ENCODE measurements at places on chromosomes 11 and 22. TPM values are rescaled to one million over a fixed set of nuclear protein-coding genes. Genes with fewer than 3 reads are reported as not detected.

DNA sequence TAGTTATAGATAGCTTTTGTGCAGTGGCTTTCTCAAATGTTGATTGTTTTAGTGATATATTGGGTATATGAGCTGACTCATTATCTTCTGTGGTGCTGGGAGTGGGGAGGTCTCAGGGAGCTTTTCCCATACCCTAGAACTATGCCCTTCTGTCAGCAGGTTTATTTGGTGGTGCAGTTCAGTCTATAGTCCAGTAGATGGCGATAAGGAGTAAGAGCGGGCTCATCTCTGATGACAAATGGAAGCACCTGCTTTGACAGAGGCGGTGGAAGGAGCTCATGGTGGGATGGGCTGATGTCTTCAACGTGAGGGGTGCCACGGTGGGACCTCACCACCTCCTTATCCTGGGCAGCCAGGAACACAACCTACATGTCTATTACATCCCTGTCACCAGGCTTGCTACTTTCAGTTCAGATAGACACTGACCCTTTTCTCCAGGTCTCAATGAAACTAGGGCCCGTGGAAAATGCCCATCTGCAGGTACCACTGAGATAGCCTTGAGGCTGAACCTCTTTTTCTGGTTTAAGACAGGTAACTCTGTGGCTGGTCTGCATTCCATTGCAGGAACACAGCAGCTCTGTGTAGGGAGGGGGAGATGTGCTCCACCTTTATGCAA is 13.0 kb upstream of the OR6A2 start:
- DNase-seq = peak; percentile 36

DNA sequence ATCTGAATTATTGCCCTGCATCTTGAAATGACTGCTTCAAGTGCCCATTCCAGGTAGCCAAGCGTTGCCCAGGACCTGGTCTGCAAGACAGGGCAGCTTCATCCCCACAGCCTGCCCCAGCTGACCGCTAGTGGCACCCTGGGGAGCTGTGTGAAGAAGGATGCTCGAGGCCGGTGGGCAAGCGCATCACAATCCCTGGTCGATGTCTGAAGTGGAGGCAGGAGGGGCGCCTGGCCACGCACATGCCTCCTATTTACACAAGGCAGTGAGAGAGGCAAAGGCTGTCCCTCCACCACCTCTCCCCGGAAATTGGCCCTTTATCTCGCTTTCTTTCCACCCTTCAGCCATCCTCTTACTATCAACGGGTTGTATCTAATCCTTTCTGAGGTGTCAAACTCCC is 28.1 kb upstream of the PHF21A start:
- no peak for DNase-seq

DNA sequence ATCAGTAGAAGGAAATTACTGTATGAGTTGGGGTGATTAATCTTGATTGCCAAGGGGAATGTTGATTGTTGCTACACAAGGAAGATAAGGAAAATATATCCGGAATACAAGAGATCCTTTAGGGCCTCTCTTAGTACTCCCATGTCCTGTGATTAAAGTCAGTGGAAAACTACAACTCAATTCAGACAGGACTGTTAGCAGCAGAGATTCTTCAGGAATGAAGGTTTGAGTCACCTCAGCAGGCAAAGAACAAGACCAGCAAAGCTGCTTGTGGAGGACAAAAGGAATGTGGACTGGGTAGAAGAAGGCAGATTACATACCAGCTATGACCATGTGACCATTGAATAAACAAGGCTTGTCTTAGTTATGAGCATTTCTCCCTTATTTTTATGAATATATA is 478.2 kb downstream of the BUD13 start:
- DNase-seq = no peak

DNA sequence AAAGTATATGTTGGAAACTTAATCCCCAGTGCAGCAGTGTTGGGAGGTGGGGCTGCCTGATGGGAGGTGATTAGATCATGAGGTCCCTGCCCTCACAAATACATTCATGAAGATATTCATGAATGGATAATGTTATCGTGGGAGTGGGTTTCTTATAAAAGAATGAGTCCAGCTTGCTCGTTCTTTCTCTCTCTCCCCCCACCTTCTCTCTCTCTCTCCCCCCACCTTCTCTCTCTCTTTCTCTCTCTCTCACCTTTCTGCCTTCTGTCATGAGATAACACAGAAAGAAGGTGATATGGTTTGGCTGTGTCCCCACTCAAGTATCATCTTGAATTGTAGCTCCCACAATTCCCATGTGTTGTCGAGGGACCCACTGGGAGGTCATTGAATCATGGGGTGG is 66.7 kb upstream of the NUP50 start:
- DNase-seq = no peak

GRCh38 chr22:38424525-38425080 is 30.4 kb downstream of the KCNJ4 start:
- no peak for DNase-seq

DNA sequence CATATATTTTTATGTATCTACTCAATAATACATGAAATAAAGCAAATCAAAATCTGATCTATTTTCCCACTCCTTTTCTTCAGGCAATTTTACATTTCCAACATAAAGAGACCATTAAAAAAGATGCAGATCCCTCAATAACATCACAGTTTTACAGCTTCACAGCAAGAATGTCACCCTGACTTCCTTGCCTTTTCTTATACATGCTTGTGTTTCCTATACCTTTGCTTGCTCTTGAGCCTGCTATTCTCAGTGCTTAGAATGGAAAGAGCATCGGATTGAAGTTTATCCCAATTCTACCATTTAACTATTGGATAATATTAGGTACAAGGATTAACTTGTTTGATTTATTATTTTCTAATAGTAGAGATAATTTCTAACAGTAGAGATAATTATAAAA is 176.7 kb downstream of the CNTN5 start:
- no peak for DNase-seq

- DNase-seq = peak; percentile 67
Measured at GRCh38 chr11:44943118-44943517, 7.6 kb downstream of the TP53I11 start.

DNA sequence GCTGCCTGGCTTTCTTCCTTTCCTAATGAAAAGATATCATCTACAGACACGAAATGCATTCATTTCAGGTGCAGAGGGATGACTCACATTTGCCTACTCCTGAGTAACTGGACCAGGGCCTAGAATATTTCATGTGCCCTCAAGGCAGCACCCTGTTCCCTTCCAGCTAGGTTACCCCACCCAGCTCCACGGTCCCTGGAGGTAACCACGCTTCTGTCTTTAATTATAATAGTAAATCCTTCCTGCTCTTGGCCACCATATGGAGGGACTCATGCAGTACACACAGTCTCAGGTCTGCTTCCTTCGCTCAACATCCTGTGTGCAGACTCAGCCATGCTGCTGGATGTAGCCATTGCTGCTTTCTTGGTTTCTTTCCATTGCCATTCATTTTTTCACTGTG is 22.3 kb downstream of the DHCR7 start:
- no peak for DNase-seq

- DNase-seq = no peak
Measured at GRCh38 chr11:92978271-92979111, 9.0 kb downstream of the MTNR1B start.

DNA sequence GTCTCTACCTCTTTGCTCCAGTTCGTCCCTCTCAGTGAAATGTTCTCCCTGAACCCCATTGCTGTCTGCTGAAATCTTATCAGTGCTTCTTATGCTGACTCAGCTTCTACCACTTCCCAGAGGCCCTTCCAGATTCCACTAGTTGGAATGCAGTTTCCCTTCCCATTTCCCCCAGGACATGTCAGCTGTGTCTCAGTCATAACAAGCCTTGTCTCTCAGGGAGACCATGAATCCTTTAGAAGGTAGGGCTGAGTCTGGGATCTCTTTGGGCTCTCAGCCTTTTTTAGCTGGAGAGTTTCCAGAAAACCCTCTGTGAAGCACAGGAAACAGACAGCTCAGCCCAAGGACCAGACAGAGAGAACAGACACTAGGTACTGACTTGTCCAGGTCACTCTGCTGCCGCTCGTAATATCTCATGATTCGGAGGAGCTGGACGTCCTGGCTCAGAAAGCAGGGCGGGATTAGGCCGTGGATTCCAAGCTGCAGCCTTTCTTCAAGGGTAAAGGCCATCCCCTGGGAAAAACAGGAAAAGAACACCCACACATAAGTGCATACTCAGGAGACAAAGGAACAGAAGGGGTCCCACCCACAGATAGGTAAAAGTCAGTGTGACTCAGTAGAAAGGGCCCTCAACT is 113.0 kb downstream of the ME3 start:
- DNase-seq = no peak

GRCh38 chr11:44538375-44539054 is 26.9 kb upstream of the CD82 start:
- DNase-seq = peak; percentile 43

The FAM180B gene
- total RNA-seq = not detected

The FOSL1 gene
- total RNA-seq = 67.3 TPM

Data from Caki2 (cell line).